Panc1 (cell line): ENCODE measurements at places on chromosomes 5 and 9.

GRCh38 chr9:133658442-133659431 is 22.6 kb downstream of the DBH start:
- no peak for DNase-seq

DNA sequence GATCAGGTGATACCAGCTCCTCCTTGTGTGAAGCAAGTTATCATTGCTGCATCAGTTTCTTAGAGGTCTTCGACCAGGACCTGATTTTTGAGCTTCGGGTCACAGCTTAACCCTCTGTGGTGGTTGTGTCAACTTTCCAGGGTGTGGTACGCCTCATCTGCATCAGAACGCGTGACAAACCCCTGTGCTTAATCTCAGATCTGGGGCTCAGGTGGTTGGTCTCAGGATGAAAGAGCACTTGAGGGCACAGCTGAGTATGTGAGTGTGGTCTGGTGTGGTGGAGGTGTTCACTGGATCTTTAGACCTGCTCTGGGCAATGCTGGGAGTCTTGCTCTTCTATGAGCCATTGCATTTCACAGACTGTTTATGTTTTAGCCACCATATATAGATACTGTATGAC is 64.1 kb downstream of the OSTF1 start:
- no peak for DNase-seq

GRCh38 chr9:91714020-91714806 is 235.8 kb downstream of the ROR2 start:
- DNase-seq, result no peak

DNA sequence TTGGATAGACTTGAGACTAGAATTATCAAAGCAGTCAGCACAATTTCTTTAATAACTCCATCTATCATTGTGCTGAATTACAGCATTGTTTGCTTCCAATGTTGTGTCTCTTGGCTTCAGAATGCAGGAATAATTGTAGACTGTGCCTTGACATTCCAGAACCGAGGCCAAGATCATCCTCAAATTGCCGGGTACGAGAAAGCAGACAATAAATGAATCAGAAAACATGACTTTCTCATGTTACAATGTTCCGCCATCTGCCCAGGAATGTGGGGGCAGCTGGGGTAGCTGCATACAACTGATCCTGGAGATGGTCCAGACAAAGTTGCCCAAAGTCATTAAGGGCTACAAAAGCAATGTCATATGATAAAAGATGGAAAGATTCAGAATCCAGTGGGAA is 206.2 kb upstream of the SGCD start:
- no peak for DNase-seq

GRCh38 chr5:156148301-156148700 is 178.7 kb upstream of the SGCD start:
- no peak for DNase-seq
